ENCODE measurements at places on chromosomes 7 and 10.
A peak's percentile ranks its signal among the peaks of the same experiment; 100 is the strongest.

- no peak for DNase-seq
Measured at GRCh38 chr7:41052201-41052600, 650.7 kb downstream of the INHBA start.

GRCh38 chr7:90188281-90188680 lies 23.3 kb upstream of the STEAP2 start:
- no peak for DNase-seq

GRCh38 chr10:102196893-102197292 lies 29.2 kb upstream of the ELOVL3 start:
- DNase-seq, result no peak

GRCh38 chr7:26854876-26855855 lies 9.2 kb downstream of the SKAP2 start:
- DNase-seq, result no peak

GRCh38 chr10:34176351-34176750 lies 638.7 kb downstream of the PARD3 start:
- no peak for DNase-seq

GRCh38 chr10:85545874-85546273 lies 820.7 kb downstream of the GRID1 start:
- DNase-seq, result no peak

- no peak for DNase-seq
Measured at GRCh38 chr7:98278936-98279335, 2.5 kb upstream of the BRI3 start.

DNA sequence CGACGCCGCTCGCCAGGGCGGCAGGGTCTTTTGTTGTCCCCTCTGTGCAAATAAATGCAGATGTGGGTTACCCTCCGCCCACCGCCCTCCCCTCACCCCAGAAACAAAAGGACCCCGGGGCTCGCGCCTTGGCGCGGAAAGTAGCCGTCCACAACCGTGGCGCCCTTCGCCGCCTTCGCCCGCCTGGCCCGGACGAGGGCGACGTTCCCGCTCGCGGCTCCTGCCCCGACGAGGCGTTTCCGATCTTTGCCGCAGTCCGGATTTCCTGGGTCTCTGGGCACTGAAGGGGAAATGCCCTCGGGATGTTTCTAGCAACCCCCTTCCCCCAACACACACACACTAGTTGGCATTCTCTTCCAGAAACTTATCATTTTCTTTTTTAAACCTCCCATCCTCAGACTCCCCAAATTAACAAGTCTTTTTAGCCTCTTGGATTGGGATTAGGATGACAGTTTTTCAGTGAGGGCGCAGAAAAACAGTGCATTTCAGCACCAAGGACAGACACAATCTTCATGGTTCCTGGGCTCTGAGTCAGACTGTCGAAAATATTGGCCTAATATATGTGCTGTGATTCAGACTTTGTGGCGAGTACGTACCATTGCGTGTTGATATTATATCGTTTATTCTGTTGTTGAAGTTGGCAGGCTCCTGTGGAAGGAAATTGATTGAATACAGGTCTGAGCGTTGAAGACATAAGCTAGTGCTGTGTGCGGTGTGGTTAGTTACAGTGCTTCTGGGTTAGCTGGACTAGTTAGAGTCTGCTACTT lies 771 bp downstream of the PHYHIPL start:
- DNase-seq, result peak; percentile 86

- no peak for DNase-seq
Measured at GRCh38 chr7:88670536-88670935, 89.0 kb upstream of the ZNF804B start.

DNA sequence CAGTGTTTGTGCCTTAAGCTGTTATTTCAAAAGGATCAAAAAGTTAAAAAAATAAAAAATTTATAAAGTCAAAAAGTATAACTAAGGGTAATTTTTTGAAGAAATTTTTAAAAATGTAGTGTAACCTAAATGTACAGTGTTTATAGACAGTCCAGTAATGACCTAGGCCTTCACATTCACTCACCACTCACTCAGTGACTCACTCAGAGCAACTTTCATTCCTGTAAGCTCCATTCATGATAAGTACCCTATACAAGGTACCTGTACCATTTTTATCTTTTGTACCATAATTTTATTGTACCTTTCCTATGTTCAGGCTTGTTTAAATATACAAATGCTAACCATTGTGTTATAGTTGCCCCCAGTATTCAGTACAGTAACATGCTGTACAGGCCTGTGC lies 21.5 kb downstream of the DNAJC9 start:
- DNase-seq, result no peak

- DNase-seq, result peak; percentile 55
Measured at GRCh38 chr10:119655566-119656001, 4.4 kb downstream of the BAG3 start.

- no peak for DNase-seq
Measured at GRCh38 chr10:5457741-5458140, 41.6 kb downstream of the CALML5 start.

DNA sequence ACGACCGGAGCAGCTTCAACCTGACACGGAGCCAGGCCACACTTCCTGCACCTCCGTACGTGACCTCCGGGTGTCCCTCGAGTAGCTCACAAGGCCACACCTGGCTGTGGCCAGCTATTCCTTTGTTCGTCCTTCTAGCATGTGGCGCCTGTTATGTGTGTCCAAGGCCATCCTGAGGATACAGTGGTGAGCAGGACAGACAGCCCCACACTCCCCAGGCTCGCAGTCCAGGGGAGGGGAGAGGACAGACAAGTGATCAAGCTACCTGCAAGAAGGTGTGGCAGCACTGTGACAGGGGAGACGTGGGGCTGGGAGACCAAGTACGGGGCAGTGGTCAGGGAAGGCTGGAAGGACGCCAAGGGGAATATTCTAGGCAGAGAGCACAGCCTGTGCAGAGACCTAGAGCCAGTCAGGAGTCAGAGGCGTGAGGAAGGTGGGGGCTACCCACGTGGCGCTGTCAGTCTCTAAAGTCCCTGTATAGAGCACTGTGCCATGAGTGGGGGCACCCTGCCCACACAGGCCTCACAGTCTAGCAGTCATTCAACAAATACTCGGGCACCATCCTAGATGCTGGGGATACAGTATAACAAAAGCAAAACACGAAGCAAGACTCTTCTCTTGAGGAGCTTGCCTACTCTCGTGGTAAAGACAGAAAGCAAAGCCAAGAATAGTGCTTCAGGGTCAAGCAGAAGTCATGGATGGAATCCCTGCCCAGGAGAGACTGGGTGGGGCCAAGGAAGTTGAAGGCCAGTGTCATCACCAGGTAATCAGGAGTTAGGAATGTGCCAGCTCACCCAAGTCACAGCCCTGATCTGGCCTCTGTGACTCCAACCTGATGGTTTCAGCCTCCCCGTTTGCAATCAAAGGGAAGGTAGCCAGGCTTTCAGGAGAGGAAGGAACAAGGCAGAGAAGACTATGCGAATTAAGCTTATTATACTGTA lies 58.6 kb downstream of the PROSER2 start:
- DNase-seq, result peak; percentile 63

GRCh38 chr7:136348542-136349192 lies 371.5 kb upstream of the MTPN start:
- no peak for DNase-seq

- peak; percentile 48 for DNase-seq
Measured at GRCh38 chr10:30747633-30748032, 118.1 kb upstream of the LYZL2 start.

DNA sequence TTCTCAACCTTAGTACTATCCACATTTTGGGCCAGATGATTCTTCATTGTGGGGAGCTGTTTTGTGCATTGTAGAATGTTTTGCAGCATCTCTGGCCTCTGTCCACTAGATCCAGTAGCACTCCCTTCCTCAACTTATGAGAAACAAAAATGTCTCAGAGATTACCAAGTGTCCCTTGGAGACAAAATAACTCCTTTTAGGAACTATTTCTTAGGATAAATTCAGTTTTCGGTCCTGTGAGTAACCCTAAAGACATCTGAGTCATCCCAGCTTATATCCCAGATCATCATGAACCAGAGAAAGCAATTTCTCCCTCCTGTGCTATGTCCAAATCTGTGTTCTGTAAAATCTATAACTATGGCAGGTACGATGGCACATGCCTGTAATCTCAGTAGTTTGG lies 266.6 kb upstream of the PHYHIPL start:
- no peak for DNase-seq

- DNase-seq, result no peak
Measured at GRCh38 chr7:25168145-25168544, 43.1 kb upstream of the CYCS start.

DNA sequence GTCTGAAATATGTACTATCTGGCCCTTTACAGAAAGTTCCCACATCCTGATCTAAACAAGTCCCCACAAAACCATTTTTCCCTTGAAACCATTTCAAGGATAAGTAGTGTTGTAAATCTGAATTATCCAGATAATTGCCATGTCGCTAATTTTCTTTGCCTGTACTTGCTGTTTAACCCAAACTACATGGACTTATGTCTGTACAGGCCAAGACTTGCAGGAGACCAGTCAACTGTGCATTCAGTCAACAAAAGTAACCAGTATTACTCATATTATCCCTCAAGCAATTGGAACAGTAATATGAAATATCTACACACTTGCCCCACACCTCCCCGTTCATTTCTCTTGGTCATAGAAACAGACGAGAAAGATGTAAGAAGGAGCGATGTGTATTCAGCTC lies 347.8 kb upstream of the NFE2L3 start:
- DNase-seq, result no peak

DNA sequence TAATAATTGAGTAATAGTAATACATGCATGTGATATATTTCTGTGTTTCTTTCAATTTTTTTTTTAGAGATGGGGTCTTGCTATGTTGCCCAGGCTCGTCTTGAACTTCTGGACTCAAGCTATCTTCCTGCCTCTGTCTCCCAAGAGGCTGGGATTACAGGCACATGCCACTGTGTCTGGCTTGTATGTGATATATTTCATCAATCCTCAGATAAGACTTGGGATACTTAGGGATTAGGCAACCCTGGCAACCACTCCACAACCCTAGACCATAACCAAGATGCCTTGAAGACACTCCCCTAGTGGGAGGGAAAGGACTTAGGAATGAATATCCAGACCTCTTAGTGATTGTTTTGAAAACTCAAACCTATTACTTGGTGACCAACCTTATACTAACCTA lies 154.8 kb downstream of the CCDC3 start:
- no peak for DNase-seq

- DNase-seq, result peak; percentile 62
Measured at GRCh38 chr10:122154545-122155366, 116.3 kb upstream of the BTBD16 start.

DNA sequence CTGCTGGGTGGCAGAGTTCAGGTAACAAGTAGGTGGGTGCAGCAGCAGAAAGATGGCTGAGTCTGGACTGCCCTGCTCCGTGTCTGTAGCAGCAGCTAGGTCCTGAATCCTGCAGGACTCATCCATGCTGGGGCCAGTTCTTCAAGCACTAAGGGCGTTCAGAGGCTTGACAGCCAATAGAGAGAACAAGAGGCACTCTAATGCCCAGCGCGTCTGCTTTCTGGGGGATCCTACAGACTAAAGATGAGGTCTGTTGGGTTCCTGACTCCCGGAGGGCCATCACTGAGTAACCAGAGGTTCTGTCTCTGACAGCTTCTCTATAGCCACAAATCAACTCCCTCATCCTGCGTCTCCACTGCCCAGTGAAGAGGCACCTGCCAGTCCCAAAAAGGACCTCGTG lies 125.5 kb downstream of the PTPN20 start:
- no peak for DNase-seq

- DNase-seq, result no peak
Measured at GRCh38 chr7:48049850-48050249, 14.5 kb downstream of the C7orf57 start.

- no peak for DNase-seq
Measured at GRCh38 chr7:18468795-18469194, 26.8 kb upstream of the HDAC9 start.

- DNase-seq, result no peak
Measured at GRCh38 chr7:80766724-80767123, 128.3 kb downstream of the CD36 start.

DNA sequence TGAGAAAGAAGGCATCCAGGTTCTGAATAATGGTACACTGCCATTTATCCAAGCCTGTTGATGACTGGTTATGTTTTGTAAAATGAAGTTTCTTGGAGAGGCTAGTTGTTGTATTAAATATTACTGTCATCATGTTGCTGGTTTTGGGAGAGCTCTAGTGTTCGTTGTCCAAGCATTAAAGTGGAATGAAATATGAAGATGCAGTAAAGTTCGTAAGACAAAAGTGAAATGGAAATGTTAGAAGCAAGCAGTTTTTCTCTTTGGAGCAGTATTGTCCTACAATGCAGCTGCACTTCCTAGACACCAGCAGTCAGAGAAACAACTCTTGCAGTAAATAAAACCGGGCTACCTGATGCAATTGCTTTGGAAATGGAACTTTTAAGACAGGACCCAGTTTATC lies 156.8 kb upstream of the FZD1 start:
- no peak for DNase-seq

DNA sequence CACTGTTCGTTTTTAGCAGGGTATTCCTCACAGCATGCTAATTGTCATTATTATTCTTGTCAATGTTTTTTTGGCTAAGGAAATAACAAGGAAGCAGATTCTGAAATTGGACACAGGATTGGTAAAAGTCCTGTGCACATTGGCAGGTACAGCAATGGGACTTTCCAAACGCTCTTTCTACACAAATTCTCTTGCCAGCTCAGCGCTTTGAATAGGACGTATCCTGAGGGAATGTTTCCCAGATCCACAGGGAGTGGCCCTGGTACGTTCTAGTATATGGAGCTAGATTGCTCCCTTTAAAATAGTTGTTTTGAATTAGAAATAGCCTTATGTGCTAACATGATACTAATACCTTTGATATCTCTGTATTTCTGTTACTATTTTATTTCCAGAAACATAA lies 82.8 kb upstream of the GRB10 start:
- no peak for DNase-seq

DNA sequence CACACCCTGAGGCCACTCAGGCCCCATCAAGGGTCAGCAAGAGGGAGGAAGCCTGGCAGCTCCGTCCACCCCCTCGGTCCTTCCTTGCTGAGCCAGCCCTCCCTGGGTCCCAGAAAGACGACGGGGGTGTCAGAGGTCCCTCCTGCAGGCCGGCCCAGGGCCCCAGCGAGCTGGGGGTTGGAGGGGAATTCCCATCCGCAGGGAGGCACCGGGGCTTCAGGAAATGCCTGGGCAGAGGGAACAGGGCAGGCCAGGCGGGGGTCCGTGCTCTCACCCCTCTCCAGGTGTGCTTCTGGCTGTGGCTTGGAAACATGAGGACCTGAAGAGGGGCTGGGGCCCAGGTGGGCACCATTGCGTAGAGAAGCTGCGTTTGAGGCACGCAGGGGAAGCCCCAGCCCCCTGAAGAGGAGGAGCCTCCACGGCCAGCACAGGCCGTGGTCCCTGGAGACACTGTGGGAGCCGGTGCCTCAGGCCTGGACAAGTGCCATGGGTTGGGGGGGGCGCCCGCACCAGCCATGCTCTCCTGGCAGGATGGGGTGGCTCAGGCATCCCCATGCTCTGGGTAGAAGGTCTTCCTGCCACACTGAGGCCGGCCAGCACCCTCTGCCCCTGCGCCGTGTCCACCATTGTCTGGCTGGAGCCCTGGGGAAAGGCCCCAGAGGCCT lies 66.7 kb downstream of the PDGFA start:
- no peak for DNase-seq

GRCh38 chr7:18639711-18640110 lies 144.2 kb downstream of the HDAC9 start:
- DNase-seq, result no peak

- no peak for DNase-seq
Measured at GRCh38 chr7:11701829-11702560, 130.0 kb downstream of the THSD7A start.

GRCh38 chr7:5580714-5581395 lies 157.2 kb upstream of the TNRC18 start:
- no peak for DNase-seq

- DNase-seq, result no peak
Measured at GRCh38 chr10:50417486-50417885, 166.2 kb upstream of the ASAH2 start.

Data from AG08396 (cell line).